PC-3 (cell line): ENCODE measurements at places on chromosomes 1 and 21. TPM values are rescaled to one million over a fixed set of nuclear protein-coding genes. Genes with fewer than 3 reads are reported as not detected.
A peak's percentile ranks its signal among the peaks of the same experiment; 100 is the strongest.

GRCh38 chr1:20035114-20035513 lies 34.9 kb upstream of the PLA2G5 start:
- DNase-seq: no peak

GRCh38 chr1:217983051-217983375 lies 302.1 kb upstream of the RRP15 start:
- DNase-seq: no peak

DNA sequence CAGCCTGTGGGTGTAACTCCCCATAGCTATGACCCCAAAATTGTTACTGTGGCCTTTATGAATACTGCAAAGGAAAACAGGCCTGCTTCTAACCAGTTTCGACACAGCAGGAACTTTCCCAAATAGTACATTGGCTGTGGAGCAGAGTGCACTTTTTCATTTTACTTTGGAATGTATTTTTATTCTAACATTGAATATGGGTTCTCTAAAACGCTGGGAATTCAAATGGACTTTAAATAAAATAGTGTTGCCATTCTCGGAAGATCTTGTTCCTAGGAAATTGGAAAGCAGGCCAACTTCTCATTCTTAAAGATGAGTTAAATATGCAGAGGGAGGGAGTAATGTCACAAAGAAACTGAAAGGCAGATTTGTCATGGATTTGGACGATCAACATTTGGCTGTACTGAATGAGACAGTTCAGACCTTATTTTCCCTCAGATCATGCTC lies 39.6 kb upstream of the ARHGAP29 start:
- DNase-seq: no peak

GRCh38 chr1:209743145-209743482 lies 12.7 kb upstream of the TRAF3IP3 start:
- peak; percentile 74 for DNase-seq

DNA sequence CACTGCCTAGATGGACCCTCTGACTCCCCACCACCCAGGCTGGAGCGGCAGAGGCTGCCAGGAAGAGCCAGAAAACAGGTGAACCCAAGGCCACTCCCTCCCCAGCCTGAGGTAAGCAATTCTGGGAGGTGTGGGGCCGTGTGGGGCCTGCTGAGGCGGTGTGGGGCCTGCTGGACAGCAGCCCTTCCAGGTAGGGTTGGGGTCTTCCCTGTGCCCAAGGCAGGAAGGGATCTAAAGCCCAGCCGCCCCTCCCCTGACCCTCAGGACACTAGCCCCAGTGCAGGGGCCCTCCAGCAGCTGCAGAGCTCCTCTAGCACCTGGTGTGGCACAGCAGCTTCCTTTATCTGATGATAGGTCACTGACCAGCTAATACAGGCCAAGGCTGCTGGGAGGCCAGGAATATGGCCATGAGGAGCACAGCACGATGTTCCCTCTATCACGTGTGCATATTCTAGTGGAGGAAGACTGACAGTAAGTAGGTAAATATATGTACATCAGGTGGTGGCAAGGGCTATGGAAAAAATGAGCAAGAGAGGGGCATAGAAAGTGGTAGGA lies 86.9 kb downstream of the IER5 start:
- no peak for DNase-seq

GRCh38 chr1:218804014-218804785 lies 369.5 kb upstream of the LYPLAL1 start:
- DNase-seq: peak; percentile 93

Gene OLIG2
- not detected in 2 replicates for total RNA-seq

Gene KMO
- total RNA-seq: 0.29 and 1.2 TPM in 2 replicates

Gene KLHDC9
- total RNA-seq: 3.2 and 3.3 TPM in 2 replicates

Gene GPR52
- 0.44 and 3.6 TPM in 2 replicates for total RNA-seq

Gene TAL1
- not detected in 2 replicates for total RNA-seq

Gene CFAP126
- not detected in 2 replicates for total RNA-seq

Gene DTL
- total RNA-seq: 57.9 and 65.0 TPM in 2 replicates
